ENCODE measurements at places on chromosomes 4 and X.

DNA sequence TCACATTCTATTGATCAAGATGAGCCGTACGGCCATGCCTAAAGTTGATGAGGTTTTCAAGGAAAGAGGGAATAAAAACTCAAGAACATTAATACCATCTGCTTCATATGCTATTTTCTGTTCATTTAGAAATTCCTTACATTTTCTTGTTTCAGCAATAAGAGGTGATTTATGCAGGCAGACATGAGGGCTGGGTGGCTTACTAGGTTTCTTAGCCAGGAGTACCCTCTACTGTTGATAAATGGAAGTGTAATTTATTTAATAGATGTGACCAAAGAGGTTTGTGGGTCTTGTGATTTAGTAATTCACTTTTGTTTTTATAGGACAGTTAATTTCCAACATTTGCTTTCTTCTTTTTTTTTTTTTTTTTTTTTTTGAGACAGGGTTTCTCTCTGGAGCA, 6.4 kb upstream of the SMIM9 start:
- DNase-seq, result peak; percentile 26

DNA sequence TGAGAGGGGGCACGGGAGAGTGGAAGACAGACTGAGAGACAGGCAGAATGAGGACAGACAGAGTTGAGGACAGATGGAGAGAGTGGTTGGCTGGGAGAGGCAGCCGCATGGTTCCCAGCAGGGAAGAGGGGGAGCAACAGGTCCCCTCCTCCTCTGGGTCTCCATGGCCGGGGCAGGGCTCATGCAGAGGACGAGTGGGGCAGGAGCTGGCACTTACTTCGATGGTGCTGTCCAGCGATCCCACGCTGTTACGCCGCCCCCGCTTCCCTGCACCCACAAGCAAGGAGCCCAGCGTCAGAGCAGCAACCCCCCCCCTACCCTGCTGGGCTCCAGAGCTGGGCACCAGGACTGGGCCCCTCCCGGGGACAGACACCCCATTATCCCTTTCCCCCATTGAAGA, 10.6 kb upstream of the KDM5C start:
- DNase-seq, result no peak

DNA sequence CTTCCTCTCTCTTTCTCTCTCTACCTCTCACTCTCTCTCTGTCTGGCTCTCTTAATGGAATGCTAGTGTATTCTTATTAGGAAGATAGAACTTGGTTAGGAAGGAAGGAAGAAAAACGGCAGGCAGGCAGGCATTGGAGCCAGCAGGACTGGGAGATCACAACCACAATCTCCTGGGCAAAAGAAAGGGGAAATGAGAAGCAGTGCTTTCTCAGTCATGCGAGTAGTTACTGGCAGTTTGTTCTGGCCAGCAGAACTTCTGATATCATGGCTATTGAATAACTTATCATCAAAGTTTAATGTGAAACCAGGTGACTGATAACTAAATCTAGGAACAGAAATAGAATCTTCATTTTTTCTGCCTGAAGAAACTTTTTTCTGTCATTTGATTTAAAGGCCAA, 60.9 kb upstream of the PAGE1 start:
- DNase-seq, result no peak

DNA sequence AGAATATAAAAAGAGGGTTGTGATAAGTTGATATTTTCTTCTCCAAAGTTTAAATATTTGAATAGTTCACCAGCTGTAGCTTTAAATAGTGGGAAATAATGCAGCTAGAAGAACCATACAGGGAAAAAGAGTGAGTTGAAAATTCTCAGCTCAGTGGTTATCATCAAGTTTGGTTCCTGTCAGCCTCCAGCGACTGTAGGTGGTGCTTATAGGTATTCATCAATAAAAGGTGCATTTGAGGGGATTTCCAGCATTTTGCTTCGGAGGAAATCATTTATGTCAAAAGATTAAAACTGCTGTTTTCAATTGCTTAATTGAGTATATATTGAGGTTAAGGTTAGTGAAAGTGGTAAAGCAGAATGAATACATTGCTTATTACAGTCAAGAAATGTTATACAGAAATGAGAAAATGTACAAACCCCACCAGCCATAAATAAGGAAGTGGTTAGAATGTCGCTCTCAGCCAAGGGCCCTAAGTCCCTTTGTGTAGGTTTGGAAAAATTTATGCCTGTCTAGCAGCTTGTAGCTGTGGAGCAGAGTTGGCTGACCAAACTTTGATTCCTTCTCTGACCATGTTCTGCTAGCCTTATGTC, 532.9 kb upstream of the FTHL17 start:
- no peak for DNase-seq

- no peak for DNase-seq
Observed at GRCh38 chrX:68659385-68659784, 11.9 kb downstream of the STARD8 start.

GRCh38 chr4:89294573-89295269, 12.9 kb downstream of the GPRIN3 start:
- DNase-seq, result no peak

DNA sequence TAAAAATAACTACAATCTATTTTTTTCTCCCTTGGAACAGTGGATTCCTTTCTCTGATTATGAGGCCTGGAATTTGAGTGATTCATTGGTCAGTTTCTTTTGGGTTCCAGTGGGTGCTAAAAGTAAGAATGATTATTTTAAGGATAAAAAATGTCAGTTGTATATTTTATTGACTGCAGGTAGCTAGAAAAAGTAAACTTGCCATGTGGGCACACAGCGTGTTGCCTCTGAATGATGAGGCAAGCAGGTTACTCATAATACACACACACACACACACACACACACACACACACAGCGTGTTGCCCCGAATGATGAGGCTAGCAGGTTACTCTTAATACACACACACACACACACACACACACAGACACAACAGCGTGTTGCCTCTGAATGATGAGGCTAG, 13.8 kb downstream of the GALNT7 start:
- DNase-seq, result no peak

GRCh38 chr4:141153751-141154510, 20.7 kb upstream of the RNF150 start:
- DNase-seq, result peak; percentile 37

DNA sequence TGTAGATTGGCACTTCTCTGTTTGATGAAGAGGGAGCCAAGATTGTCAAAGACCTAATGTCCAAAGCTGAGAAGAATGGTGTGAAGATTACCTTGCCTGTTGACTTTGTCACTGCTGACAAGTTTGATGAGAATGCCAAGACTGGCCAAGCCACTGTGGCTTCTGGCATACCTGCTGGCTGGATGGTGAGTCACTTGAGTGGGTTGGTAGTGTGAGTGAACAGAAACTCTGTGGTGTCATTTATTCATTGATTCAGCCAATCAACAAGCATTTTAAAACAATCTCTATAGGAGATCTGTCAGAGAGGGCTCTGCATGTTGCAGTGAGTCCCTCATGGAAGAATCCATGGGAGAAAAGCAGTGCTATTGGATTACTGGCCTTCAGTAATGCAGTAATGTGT, 16.3 kb downstream of the TAF9B start:
- no peak for DNase-seq

GRCh38 chr4:182554736-182555135, 311.5 kb downstream of the TENM3 start:
- no peak for DNase-seq

DNA sequence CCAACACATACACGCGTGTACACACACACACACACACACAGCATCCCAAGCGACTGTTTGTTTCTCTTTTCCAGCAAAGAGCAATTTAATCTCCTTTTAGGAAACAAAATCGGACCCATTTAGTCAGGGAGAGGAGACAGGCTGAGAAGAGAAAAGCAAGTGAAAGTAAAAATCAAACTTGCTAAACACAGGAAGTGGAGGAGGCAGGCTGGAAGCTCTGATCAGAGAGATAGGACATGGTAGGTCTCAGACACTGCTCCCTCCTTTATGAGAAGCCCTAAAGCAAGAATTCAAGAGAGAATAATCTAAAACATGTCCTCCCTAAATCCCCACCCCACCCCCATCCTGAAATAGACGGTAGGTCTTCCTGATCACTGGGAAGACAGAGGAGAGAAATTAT, 62.3 kb downstream of the GPC3 start:
- no peak for DNase-seq

- peak; percentile 78 for DNase-seq
Observed at GRCh38 chrX:109485470-109486340, 3.8 kb upstream of the GUCY2F start.

- no peak for DNase-seq
Observed at GRCh38 chr4:7182616-7183015, 9.7 kb upstream of the SORCS2 start.

DNA sequence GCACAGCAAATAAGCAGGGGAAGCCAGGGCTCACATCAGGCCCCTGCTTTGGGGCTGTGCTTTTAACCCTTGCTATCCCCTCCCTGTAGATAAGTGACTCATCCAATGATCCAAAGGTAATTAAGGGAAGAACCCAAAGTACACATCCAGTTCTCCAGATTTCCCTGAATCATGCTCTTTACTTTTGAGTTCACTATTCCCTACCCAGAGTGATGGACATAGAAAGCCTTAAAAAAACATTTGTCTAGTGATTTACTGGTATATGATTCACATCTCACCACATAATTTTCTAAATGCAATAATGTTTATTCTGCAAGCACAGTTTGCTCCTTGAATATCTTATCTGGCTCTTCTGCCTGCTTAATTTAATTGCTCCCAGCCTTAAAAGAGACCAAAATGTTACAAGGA, 136.2 kb downstream of the PPP3CA start:
- no peak for DNase-seq

GRCh38 chr4:140308366-140309123, 64.9 kb upstream of the SCOC start:
- DNase-seq, result no peak

- no peak for DNase-seq
Observed at GRCh38 chr4:1978741-1979476, 29.9 kb downstream of the NELFA start.

DNA sequence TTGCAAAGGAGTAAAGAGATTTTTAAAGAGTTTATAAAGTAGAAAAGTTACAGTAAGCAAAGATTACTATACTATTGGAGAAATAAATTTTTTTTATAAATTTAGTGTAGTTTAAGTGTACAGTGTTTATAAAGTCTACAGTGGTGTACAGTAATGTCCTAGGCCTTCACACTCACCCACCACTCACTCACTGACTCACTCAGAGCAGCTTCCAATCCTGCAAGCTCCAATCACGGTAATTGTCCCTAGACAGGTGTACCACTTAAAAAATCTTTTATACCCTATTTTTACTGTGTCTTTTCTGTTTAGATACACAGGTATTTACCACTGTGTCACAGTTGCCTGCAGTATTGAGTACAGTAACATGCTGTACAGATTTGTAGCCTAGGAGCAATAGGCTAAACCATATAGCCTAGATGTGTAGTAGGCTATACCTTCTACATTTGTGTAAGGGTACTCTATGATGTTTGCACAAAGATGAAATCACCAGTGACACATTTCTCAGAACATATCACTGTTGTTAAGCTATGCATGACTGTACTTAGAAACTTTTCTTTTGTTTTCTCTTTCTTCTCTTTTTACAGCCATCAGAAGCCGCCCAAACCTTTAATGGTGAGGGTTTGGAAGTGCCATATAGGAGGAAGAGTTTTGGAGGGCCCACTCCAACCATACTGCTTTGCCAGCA, 11.8 kb upstream of the SH3RF1 start:
- DNase-seq, result no peak

DNA sequence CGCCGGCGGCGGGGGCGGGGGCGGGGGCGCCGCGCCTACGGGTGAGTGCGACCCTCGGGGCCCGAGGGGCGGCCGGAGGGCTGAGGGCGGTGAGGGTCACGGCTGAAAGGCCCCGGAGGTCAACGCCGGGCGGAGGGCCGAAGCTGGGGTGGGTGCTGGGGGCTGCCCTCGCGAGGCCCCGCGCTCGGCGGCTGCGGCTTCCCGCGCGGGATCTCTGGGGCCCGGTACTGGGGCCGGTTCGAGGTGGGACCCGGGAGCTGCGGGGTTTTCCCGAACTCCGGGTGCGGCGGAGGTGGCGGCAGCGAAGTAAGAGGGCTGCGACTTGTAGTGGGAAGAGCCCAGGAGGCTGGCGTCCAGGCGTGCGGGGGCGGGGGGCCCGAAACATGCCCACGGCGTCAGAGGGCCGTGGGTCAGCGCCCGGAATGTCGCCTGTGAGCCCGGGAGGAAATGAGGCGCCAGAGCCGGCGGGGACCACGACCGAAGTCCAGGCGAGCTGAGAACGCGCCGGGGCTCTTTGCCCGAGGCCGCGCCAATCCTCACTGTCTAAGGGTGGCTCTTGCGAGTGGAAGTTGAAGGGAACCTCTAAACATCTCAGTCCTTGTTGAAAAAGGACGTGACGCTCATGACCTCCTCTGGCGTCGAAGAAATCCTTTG, 407 bp downstream of the IL13RA1 start:
- DNase-seq, result no peak

GRCh38 chrX:123291623-123292022, 107.5 kb downstream of the GRIA3 start:
- no peak for DNase-seq

DNA sequence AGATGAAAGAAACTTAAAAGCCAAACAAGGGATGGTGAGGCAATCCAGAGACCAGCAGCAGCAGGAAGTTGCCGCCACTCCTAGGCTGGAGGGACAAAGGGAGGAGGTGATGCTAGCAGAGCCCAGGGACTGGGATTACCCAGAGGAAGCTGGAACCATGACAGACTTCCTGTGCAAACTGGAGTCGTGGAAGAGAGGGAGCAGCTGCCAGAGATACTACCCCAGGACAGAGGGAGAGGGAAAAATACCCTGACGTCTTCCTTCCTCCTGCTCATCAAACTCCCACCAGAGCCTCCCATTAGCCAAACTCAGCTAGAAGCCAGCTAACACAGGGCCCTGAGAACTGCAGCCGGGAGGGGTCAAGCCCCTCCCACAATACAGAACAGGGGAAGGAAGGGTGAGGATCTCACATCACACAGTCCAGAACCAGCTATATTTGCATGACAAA, 101.2 kb upstream of the KLF3 start:
- no peak for DNase-seq

- no peak for DNase-seq
Observed at GRCh38 chrX:108186811-108187210, 95.2 kb downstream of the ATG4A start.

DNA sequence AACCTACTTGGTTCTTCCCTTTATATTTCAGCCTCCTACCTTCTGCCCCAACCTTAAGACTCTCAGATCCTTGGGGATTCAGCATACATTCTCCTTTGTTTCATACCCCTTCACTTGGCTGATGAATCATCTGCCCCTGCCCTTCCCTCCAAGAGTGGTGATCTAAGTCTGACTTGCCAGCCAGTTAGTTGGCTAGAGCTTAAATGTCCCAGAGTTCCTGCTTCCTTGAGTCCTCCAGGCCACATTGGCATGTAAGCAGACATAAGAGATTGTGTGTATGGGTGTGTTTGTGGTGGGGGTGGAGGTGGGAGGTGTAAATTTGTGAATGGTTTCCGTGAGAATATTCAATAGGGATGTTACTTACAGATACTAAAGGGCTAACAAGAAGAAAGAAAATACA, 3.7 kb upstream of the TEX13D start:
- no peak for DNase-seq

- no peak for DNase-seq
Observed at GRCh38 chr4:94590493-94590892, 138.8 kb downstream of the PDLIM5 start.

DNA sequence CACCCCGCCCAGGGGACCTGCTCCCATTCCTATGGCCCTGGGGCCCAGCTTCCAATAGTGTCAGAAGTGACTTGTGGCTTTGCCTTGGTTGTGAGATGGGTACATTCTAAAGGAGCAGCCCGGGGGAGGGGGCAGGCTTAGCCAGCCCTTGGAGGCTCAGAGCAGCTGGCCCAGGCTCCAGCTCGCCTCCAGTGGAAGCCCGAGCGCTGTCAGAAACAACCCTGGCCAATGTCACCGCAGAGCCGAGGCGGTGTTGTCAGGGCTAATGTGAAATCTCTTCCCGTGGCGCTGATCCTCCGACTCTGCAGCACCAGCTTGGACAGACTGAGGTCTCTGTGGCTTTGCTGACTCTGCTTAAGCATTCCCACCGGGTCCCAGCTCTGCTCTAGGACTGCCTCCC, 29.2 kb upstream of the ZNF81 start:
- DNase-seq, result no peak

All from NCI-H2227 treated with DMSO at 0.1 percent for 48 hours (cell line).